CD4-positive, alpha-beta T cell treated with Interleukin-17A for 1 hour (primary cell): ENCODE measurements at places on chromosomes 7 and 10.

GRCh38 chr7:69708857-69709256 is 110.6 kb downstream of the AUTS2 start:
- no peak for DNase-seq

DNA sequence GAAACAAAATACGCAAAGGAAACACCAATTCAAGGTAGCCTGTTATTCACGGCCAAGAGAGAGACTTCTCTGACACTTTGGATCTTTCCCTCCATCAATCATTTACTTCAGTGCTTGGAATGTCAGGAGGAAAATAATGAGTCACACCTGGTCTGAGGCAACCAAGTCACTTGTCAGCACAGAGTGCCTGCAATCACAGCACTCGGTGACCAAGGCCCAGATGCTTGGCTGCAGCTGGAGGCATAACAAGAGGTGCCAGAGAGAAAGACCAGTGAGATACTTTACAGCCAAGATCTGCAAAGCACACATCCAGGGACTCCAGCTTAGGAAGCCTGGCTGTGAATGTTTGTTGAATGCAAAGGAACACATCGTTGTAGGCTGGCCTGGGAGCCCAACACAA is 33.9 kb downstream of the ASB13 start:
- no peak for DNase-seq

DNA sequence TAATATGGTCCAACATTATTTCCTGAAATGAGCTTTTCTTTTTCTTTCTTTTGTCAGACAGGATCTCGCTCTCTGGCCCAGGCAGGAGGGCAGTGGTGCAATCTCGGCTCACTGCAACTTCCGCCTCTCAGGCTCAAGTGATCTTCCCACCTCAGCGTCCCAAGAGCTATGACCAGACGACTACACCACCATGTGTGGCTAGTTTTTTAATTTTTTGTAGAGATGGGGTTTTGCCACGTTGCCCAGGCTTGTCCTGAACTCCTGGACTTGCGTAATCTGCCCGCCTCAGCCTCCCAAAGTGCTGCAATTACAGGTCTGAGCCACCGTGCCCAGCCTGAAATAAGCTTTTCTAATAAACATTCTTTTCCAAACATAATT is 48.6 kb downstream of the CUL2 start:
- DNase-seq: no peak

- DNase-seq: no peak
Observed at GRCh38 chr7:28105234-28105633, 75.4 kb downstream of the JAZF1 start.

DNA sequence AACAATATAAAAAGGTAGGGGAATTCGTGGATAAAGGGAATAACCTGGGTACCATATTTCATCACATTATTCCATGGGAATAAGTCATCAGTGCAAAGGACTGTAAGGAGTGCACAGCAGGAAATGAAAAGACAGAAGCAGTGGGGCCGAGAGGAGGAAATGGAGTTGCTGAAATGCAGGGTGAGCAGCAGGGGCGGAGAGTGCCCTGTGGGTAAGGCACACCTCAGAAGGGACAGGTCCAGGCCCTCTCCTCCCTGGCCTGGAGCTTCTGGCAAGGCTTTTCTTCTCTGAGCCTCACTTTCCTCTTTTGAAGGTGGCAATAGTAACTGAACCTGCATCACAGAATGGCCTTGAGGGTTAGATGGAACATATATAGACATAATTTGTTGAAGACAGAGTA is 26.2 kb downstream of the IKZF1 start:
- DNase-seq: peak; percentile 42

DNA sequence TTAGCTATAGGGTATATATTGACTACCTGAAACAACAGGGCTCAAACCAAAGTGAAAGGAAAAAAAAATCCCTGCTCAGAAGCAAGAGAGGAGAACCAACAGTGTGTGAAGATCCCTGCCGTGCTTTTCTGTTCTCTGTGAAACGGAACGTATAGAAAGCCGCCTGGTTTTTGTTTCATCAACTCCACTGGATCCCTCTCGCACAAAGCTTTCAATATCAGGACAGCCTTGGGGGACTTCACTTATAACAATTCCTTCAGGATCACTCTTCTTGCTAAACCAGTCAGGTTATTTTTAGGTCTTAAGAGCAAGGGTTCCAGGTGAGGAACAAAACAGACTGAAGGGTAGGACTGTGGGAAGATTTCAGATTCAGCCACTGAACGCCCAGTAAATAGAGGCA is 151.1 kb upstream of the CACNA2D1 start:
- no peak for DNase-seq

DNA sequence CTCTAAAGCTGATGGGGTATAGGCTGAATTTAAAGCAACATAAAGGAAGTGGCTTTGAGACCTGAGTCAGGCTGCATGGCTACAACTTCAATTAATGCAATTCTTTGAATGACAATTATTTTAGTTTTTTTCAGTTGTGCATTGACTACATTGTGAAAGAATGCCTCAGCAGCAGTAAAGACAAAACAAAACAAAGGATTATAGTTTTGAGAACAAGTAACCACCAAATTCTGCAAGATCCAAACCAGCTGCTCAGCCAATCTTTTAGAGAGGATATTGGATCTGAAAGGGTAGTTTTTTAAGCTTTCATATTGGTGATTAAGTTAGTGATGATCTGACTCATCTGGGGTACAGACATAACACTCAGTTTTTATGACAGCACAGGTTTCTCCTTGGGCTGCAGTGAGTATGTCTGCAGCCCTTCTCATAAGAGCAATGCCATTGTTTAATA is 40.6 kb upstream of the ABCA13 start:
- DNase-seq: no peak

- no peak for DNase-seq
Observed at GRCh38 chr10:116961406-116962251, 43.4 kb downstream of the SHTN1 start.
